ENCODE measurements at places on chromosomes 5 and 9. TPM values are rescaled to one million over a fixed set of nuclear protein-coding genes. Genes with fewer than 3 reads are reported as not detected.
A peak's percentile ranks its signal among the peaks of the same experiment; 100 is the strongest.

The ADAMTS6 gene
- 6.2 TPM for total RNA-seq

DNA sequence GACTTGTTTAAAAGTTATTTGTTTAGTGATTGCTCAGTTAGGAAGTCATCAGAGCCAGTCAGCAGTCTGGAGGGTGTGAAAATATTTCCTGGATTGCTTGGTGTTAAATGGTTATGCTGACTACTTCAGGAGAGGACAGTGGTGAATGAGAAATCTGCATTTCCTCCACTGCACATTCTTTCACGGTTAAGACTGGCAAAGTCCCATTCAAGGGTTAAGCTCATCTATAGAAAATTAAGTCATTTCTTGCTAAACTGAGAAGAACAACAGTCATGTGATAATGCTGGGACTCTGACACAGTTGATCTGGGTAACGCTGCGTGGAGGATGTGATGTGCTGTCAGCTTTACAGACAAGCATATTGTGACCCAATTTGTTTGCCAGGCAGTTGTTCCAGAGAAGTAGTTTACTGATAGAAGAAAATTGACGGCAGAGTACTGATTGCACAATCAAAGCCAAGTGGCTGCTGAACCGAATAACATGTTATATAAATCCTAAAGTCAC is 80.4 kb downstream of the GRAMD2B start:
- no peak overlapping the region for H3K27ac ChIP-seq
- peak; percentile 40 for DNase-seq
- peaks cover 9% of the 10 kb centered on the region for H3K4me1 ChIP-seq
- no peak overlapping the region for H3K4me3 ChIP-seq
- H3K36me3 ChIP-seq, result no peaks in the 10 kb centered on the region

DNA sequence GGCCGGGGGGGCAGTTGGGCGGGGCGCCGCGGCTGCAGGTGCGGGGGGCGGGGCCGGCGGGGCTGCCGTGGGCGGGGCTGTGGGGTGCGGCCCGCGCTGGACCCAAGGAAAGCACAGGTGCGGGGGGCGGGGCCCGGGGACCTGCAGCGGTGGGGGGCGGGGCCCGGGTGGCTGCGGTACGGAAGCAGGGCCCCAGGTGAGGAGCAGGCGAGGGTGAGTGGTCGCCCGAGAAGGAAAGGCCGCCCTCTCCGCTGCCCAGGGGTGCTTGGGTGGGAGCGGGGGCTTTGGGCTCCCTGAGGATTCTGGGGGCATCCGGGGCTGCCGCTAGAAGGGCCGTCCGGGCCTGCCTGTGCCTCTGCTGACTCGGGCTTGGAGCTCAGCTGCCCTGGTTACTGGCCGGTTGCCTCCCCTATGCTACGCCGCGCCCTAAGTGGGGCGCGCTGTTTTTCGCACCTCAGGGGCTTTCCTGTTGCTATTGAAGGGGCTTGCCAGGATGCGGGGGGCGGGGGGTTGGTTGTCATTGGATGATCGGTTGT is 767 bp downstream of the RALGPS1 start:
- H3K27ac ChIP-seq, result no peak overlapping the region
- DNase-seq, result peak; percentile 73
- H3K4me1 ChIP-seq, result no peaks in the 10 kb centered on the region
- no peaks in the 10 kb centered on the region for H3K36me3 ChIP-seq

GRCh38 chr5:117945258-117945657 is 1043.1 kb downstream of the DTWD2 start:
- no peak overlapping the region for H3K27ac ChIP-seq
- H3K27me3 ChIP-seq, result no peaks in the 10 kb centered on the region
- no peaks in the 10 kb centered on the region for H3K36me3 ChIP-seq
- H3K4me1 ChIP-seq, result no peaks in the 10 kb centered on the region

The RHOBTB3 gene
- 150 TPM for total RNA-seq

Data from lung (tissue), 17 donors.